ENCODE measurements at places on chromosomes 5 and 9.

GRCh38 chr5:154795235-154795596 lies 40.0 kb downstream of the LARP1 start:
- no peak for DNase-seq

DNA sequence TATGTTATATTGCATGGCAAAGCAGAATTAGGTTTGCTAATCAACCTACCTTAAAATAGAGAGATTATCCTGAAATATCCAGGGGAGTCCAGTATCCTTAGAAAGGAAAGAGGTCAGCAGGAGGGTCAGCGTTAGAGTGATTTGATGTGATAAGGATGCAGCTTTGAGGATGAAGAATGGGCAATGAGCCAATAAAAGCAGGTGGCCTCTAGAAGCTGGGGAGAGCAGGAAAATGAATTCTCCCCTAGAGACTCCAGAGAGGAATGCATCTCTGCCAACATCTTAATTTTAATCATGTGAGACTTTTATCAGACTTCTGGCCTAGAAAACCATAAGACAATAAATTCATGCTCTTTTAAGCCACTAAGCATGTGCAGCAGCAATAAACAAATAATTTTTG lies 65.7 kb upstream of the SYK start:
- DNase-seq = no peak

DNA sequence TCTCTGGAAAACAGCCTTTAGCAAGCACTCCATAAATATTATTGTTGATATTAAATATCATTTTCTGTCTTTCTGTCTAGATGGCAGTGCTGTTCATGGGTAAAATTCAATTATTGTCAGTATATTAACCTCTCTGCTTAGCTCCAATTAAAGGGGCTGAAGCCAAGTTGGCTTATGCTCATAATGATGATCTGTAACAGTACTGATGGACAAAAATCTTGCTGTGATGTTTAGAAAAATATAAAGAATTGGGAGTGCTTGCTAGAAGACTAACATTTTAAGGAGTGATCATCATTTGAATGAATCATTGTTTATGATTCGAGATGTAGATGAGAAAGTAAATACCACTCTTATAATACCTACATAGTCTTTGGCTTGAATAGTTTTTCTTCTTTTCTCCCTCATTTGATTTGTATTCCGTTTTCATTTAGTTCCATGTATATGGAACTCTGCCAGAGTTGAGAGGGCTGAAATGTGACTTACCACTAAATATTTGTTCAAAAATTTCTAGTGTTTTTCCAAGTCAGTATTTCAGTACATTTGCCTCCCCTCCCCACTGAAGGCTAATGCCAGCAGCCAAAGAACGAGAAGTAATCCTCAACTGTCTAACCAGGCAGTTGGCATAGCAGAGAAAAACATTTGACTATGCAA lies 538.3 kb downstream of the CSNK1G3 start:
- DNase-seq = no peak

DNA sequence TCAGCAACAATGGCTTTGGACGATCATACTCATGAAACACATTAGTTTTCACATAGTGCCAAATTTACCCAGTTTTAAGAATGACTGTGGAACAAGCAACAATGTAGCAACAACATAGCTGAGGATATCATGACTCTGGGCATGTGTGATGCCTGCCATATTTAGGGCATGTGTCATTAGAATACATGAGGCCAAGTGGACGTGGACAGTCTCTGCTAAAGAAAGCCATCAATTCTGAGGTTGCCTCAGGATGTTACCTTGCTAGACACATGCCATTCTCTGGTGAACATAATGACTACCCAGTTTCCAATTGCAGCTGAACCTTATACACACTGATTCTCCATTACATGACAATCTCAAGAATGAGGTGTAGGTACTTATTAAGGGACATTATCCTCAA lies 103.3 kb upstream of the ADAMTS19 start:
- DNase-seq = no peak

- DNase-seq = no peak
Measured at GRCh38 chr5:130528474-130528873, 624.2 kb downstream of the CHSY3 start.

DNA sequence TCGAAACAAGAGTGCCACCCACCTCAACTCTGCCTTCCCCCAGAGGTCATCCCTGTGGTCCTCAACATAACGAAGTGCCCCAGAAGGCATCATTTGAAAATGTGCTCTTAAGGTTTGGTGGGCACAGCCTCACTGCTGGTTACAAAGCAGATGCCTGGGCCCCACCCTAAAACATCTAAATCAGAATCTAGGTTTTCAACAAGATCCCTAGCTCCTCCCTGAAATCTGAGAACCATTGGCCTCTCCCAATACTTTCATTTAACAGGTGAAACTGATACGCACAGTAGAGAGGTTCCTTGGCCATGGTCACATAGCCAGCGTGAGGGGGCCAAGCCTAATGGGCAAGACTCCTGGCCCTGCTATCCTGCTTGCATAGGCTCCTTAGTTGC lies 376.2 kb upstream of the CLINT1 start:
- DNase-seq = no peak

DNA sequence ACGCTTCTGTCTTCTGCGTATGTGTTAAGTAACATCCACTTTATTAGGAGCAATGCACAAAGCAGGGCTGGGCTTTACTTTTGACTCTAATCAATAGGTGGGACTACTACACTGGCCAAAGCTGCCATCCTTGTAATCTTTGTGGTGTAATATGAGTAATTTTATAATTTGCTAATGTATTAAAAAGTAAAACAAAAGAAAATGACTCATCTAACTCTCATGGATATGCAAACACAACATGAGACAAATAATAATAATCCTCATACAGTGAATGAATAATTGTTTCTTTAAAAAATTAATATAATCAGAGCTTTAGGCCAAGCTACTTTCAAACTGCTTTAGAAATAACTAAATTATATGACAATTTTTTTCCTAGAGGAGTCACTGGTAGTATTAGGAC lies 90.7 kb downstream of the NR3C1 start:
- DNase-seq = no peak

GRCh38 chr9:71909887-71910649 lies 925 bp downstream of the ABHD17B start:
- no peak for DNase-seq

GRCh38 chr5:155591273-155591672 lies 577.7 kb downstream of the KIF4B start:
- DNase-seq = no peak

- DNase-seq = no peak
Measured at GRCh38 chr9:108634204-108634603, 221.6 kb downstream of the ACTL7B start.

DNA sequence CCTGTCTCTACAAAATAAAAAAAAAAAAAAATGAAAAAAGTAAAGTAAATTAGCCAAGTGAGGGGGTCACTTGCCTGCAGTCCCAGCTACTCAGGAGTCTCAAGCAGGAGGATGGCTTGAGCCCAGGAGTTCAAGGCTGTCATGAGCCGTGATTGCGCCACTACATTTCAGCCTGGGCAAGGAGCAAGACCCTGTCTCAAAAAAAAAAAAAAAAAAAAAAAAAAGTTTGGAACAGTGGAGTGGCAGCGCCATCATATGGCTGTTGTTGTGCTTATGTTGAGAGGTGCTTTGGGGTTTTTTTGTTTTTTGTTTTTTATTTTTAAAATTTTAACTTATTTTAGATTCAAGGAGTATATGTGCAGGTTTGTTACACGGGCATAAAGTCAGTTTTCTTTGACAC lies 3.6 kb downstream of the BRIX1 start:
- no peak for DNase-seq

DNA sequence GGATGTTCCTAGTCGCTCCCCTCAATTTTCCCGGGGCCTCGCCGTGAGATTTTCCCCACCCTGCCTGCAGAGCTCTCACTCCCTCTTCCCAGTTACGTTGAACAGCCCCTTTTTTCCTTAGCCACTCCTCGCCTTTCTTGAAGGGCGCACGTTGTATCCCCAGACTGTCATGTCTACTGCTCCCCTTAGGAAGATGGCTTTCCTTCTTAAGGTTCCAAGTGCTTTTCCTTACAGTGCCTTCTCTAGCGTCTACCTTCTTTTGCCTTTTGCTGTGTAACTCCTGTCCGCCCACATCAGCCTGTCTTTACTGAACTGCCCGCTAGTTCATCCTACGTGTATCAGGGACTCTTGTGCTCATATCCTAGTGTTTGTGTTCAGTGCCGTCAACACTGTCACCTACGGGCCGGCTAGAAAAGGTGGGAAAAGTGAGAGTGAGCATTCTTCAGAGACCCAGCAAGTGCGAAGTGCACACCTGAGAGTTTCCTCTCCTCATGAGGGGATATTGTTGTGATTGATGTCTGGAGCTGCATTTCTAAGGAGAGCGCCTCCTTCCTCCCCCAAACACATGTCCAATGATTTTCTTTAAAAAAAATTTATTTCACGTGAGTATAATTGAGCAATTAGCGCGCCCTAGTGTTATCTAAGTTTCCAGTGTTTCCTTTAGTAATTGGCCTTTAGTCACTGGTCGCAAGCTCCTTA lies 764 bp downstream of the CAMLG start:
- DNase-seq = no peak

- DNase-seq = no peak
Measured at GRCh38 chr5:5430136-5430535, 7.7 kb downstream of the ICE1 start.

DNA sequence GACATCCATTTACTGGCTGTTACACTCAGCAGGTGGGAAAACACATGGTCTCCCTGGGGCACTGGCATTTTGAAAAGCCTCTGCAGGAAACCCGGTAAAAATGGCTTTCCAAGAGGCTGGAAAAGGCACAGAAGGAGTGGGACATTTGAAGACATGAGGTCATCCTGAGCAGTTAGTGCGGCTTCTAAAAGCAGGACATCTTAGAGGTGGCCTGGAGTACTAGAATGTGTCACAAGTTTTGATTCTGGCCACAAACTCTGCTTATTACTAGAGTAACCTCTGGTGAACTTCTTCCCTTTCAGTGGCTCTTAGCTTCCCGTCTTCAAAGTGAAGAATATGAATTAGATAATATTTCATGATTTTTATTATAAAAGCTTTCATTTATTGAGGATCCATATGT lies 423.0 kb upstream of the BRINP1 start:
- DNase-seq = no peak

GRCh38 chr5:58215364-58215763 lies 244.5 kb downstream of the PLK2 start:
- DNase-seq = no peak

DNA sequence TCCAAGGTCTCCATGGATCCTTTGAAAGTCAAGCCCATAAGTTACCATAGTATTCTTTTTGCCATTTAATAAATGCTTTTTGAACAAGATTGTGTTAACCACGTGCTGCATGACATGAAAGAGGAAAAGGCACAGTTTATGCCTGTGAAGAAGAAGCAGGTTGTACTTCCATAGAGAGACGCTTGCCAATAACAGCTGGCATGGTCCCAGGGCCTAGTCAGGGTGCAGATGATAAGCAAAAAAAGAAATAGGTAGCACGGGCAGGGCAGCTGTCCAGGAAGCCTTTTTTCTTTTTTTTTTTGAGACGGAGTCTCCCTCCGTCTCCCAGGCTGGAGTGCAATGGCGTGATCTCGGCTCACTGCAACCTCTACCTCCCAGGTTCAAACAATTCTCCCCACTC lies 71.8 kb upstream of the CLINT1 start:
- DNase-seq = no peak

GRCh38 chr9:134395737-134396257 lies 69.5 kb downstream of the RXRA start:
- DNase-seq = no peak

DNA sequence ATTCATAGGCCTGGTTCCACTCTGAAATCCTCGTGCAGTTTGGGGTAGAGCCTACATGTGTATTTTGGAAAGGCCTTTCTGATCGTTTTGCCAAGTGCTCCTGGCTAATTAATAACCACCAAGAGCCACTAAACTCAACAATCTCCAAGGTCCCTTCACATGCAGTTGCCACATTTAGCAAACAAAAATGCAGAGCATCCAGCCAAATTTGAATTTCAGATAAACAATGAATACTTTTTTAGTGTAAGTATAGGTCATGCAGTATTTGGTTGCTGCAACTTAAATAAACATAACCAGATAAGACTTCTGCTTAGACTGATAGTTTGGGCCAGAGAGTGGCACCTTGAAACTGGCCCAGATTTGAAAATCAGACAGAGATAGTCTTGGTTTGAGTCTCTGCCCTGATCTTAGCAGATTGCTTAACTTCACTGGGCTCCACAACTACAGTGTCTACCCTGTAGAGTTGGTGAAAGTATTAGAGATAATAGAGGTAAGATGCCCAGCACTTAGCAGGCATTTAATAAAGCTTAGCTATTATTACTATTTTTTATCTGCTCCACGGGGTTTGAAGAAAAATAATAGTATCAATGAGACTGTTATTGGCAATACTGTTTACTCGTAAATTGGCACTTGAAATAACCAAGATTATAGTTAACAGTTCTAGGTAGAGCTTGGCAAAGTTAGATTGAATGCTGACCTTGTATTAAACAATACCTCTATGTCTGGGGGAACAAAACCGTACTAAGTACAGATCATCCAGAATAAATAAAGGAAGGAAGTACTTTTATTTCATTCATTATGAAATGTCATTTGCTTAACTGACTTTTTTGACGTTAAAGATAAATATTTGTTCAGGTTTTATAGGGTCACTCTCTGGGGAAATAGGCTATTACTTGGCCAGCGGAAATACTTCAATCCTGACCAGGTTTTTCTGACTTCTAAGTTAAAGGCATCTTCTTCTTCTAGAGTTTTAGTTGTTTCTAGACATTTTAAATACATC lies 274.8 kb downstream of the DOCK8 start:
- no peak for DNase-seq

- no peak for DNase-seq
Measured at GRCh38 chr5:129245489-129245888, 150.9 kb downstream of the ISOC1 start.

DNA sequence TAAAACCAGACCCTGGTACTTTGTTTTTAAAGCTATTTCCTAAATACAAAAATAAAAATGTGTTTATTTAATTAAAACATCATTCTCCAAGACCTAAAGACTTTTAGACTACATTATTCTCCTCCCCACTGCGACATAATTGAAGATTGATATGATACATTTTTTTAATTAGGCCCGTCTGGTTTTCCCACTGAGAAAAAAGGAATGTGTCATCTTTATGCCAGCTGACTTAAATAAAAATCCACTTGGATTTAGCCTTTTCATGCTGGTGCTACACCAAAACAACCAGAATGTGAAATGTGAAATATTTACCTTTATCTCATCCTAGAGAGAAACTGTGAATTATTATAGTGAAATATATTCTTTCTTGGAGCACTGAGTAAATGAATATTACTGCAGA lies 155.5 kb upstream of the PPP1R2B start:
- no peak for DNase-seq

GRCh38 chr9:79858508-79858907 lies 286.7 kb downstream of the TLE4 start:
- no peak for DNase-seq

GRCh38 chr5:33582417-33582816 lies 141.7 kb downstream of the TARS1 start:
- DNase-seq = no peak

- DNase-seq = no peak
Measured at GRCh38 chr5:113172231-113172826, 195.7 kb downstream of the DCP2 start.

DNA sequence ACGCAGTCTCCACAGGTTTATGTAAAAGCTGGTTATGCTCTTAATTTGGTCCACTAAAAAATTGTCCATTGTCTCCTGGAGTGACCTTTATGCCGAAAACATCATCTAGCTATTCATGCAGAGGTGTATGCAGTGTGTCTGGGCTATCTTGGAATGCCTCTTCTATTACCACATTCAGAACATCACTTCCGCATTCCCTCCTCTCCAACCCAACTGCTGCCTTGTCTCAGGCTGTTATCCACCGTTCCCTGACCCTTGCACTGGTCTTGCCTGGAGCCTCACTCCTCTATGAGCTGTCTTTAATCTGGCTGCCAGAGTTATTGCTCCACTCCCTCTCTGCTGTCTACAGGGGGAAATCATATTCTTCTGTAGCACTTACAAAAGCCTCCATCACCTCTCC lies 214.1 kb upstream of the ANKRD55 start:
- no peak for DNase-seq

Data from activated CD8-positive, alpha-beta memory T cell treated with anti-CD3 and anti-CD28 coated beads for 1 hour (primary cell).